ENCODE measurements at places on chromosomes 4 and X. TPM values are rescaled to one million over a fixed set of nuclear protein-coding genes. Genes with fewer than 3 reads are reported as not detected.

Gene UGT2B17
- not detected for total RNA-seq

Gene CLOCK
- 5.9 TPM for total RNA-seq

Gene FGB
- total RNA-seq, result 24.5 TPM

Gene MAOA
- 0.86 TPM for total RNA-seq

Gene IL13RA2
- not detected for total RNA-seq

Gene XAGE1A
- 16.0 TPM for total RNA-seq

Gene AFF2
- total RNA-seq, result not detected

Gene ZNF674
- total RNA-seq, result 2.6 TPM
